Renal cortex interstitium (tissue), 15 donors: ENCODE measurements at places on chromosomes 16 and 17. TPM values are rescaled to one million over a fixed set of nuclear protein-coding genes. Genes with fewer than 3 reads are reported as not detected.

The SMIM36 gene
- polyA plus RNA-seq: not detected

The PLCD3 gene
- 33.8 TPM for polyA plus RNA-seq

DNA sequence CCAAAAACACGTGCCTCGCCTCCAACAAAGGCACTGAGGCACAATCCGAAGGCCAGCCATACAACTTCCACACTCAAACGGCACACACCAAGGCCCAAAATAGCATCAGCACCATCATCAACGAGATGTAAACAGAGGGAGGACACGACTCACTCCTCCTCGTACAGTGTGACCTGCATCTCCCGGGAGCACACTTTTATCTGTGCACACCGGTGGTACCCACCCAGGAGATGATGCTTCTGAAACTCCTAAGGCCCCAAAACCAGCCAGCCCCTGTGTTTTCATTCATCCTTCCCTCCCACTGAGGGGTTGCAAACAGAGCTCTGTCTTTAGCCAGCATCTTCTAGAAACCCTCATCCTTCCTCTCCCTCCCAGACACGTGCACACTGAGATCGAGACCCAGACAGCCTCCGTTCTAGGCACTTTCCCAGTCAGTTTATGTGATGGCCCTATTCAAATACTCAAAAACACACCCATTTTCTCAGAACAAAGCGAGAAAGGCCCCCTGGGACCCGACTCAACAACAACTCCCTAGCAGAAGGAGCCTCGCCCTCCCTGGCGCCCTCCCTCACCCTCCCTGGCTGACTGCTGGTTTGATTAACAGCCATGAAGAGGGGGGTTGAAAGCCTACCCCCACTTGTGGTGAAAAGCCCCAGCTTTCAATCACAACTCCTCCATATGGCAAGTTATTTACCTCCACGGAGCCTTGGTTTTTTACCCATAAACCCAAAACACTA, 76.3 kb downstream of the GAS7 start:
- no peak for DNase-seq

GRCh38 chr17:79838522-79839274, 542 bp downstream of the CBX4 start:
- DNase-seq: no peak

The HIGD1B gene
- polyA plus RNA-seq: 0.61 TPM
